Activated T-cell treated with anti-CD3 and anti-CD28 coated beads, Interleukin-2, amount 50 U/mL, for 24 hours (primary cell): ENCODE measurements at places on chromosomes 13 and 19.

DNA sequence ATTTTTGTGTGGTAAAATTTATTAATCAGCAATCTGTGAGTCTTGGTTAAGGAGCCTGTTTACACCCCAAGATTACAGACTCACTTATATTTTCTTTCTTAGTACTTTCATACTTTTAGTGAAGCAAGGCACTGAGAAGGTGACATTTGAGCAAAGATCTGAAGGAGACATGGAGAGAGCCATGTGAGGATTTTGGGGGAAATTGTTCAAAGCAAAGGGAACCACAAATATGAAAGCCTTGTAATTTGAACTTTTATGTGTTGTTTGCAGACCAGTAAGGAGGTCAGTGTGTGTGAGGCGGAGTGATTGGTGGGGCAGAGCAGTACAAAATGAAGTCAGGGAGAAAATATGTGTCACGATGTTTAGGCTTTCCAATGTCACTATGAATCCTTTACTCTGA is 140.7 kb upstream of the KLF12 start:
- DNase-seq = no peak

GRCh38 chr13:104206450-104207044 is 1140.3 kb upstream of the SLC10A2 start:
- no peak for DNase-seq

DNA sequence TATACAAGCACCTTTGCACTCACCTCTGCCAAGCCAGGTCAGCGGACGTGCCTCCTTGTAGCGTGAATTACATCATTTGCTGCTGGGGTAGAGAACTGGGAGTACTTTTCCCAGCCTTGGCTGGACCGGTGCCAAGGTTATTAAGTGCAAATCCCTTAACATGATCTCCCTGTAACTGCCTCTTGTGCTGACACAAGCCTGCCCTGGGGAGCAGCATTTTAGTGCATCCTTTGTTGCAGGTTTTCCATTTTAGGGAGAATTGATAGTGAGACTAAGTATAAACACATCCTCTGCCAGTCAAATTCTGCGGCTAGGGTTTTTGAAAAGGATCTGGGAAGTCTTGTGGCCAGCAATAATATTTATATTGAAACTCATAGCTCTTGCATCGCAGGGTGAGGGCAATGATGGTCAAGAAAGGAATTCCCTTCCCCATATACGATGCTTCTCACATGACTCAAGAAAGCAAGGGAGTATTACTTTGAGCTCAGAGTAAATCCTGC is 32.7 kb upstream of the DCLK1 start:
- no peak for DNase-seq

- no peak for DNase-seq
These were observed 61.1 kb downstream of the GPC5 start for GRCh38 chr13:91459485-91459884.

GRCh38 chr13:95833126-95833525 is 156.2 kb downstream of the DNAJC3 start:
- no peak for DNase-seq

DNA sequence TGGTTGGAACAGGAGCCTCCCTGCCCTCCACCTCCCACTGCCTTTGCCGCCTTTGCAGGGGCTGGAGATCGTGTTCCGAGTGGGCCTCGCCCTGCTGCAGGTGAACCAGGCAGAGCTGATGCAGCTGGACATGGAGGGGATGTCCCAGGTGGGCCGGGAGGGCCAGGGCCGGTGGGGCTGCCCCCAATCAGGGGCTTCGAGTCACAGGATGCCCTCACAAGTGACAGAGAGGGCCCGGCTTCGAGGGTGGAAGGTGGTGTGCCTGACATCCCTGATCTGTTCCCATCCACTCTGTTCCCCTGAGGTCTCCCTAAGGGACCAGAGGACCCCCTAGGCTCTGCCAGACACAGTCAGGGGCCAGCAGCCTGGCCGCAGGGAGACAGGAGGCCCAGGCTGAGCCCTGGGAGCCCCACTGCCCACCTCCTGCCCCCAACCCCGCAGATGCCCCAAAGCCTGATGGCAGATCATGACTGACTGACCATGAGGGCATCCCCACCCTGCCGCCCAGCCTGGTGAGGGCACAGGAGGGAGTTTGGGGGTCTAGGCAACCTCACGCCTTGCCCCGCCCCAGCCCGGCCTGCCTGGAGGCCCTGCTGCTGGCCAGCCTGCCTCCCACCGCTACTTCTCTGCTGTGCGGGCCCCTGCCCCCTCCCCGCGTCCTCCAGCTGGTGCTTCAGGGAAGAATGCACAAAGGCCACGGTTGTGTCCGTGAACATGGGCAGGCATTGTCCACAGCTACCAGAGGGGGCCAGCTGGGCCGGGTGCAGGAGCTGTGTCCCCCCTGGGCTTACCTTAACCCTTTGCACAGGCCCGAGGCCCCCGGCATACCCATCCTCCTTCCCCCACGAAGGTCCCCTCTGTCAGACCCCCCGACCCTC is 21.8 kb downstream of the EVI5L start:
- no peak for DNase-seq

GRCh38 chr19:22052644-22053013 is 345 bp downstream of the ZNF257 start:
- DNase-seq = no peak

DNA sequence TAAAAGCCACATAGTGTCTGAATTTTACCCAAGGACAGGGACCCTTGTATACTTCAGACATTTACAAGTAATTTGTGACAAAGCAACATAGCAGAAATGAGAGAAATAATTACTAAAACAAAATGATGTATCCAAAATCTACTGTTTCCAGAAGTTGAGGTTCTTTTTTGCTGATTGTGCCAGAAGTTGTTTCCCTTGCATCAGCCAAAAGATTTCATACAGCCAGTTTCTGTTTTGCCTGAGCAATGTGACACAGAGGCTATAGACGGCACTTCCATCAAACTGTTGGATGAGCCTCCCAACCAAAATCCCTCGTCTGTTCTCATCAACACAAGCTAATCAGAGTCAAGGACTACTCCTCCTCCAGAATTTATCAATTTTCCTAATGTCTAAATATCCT is 913.2 kb upstream of the GPC6 start:
- no peak for DNase-seq

GRCh38 chr13:113874579-113875428 is 10.9 kb upstream of the GAS6 start:
- DNase-seq = no peak

DNA sequence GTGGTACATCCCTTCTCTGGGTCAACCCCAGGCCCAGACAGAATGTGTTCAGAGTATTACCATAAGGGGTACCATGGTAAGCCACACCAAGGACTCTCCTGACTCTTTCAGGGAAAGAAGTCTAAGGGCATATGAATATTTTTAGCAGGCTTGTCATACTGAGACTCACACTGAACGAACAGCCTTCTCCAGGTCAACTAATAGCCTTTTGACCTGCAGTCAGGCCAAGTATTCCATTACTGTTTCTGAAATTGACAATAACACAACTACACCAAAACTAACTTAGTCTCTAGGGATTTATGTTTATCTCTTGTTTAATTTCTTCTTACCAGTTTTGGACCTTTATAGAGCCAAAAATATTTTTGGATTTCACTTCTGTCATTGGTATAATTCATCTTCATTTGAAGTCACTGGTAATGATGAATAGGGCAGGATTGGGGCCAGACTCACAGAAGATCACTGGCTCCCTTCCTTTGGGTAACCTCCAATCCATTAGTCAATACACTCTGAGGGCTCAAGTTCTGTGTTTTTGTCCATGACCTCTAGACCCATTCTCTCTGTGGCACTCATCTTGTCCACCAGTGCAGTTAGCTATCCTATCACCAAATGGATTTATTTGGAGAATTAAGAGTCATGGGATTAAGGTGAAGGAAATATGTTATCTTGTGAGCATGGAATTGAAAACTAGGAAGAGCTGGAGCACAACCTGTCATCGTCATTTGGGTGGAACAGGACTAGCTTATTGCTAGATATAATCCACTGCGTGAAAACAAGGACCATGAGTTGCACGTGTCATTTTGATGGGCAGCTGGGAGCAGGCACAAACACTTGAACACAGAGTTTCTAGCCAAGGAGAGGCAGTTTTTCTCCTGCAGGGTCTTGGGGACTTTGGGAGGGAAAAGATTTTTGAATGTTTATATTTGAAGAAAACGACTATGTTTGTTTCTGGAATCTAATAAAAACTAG is 313.3 kb downstream of the DCLK1 start:
- DNase-seq = no peak

- DNase-seq = peak; percentile 85
These were observed 6.9 kb downstream of the PKN1 start for GRCh38 chr19:14440049-14440448.

GRCh38 chr19:29771708-29772414 is 39.9 kb upstream of the CCNE1 start:
- peak; percentile 42 for DNase-seq

DNA sequence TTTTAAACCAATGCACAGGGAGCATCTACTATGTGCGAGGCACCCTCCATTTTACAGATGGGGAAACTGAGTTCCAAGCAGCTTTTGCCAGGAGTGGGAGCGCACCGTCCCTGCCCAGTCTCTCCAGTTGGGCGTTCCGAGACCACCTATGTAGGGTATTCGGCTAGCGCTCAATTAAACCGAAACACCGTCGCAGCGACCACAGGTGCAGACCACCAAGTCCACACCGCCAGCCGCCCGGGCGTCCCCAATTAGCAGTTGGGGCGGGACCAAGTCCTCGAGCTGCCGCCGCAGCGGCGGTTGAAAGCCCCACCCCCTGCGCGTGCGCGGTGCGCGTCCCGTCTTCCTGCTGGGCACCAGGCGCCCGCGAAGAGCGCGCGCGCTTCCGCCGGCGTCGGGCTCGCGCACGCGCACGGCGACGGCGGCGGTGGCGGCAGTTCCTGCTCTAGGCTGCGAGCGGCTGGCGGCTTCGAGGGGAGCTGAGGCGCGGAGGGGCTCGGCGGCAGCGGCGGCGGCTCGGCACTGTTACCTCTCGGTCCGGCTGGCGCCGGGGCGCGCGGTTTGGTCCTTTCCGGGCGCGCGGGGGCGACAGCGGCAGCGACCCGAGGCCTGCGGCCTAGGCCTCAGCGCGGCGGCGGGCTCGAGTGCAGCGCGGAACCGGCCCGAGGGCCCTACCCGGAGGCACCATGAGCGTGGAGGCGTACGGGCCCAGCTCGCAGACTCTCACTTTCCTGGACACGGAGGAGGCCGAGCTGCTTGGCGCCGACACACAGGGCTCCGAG is at the start of gene UPF1:
Gene UPF1 (plus strand): TSS at position 436 of the 782 bp plus-strand sequence. CDS start 251 bp downstream, at position 687.
- peak; percentile 94 for DNase-seq

- no peak for DNase-seq
These were observed 18.7 kb downstream of the ACTN4 start for GRCh38 chr19:38665950-38666662.

DNA sequence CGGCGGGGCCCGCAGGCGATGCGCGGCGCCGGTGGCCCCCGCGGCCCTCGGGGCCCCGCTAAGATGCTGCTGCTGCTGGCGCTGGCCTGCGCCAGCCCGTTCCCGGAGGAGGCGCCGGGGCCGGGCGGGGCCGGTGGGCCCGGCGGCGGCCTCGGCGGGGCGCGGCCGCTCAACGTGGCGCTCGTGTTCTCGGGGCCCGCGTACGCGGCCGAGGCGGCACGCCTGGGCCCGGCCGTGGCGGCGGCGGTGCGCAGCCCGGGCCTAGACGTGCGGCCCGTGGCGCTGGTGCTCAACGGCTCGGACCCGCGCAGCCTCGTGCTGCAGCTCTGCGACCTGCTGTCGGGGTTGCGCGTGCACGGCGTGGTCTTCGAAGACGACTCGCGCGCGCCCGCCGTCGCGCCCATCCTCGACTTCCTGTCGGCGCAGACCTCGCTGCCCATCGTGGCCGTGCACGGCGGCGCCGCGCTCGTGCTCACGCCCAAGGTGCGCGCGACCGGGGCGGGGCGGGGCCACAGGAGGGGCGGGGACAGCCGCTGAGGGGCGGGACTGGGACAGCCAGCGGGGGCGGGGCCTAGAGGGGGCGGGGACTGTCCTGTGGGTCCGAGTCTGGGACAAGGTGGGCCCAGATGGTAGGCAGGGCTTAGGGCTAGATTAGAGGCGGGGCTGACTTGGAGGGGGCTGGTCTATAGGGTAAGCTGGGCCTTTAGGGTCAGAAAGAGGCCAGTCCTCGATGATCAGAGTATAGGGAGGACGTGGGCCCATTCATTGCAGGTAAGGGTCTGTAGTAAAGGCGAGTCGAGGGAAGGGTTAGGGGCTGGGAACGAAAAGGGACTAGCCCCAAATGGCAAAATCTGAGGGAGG is 5.1 kb downstream of the GRIN2D start:
- peak; percentile 93 for DNase-seq

DNA sequence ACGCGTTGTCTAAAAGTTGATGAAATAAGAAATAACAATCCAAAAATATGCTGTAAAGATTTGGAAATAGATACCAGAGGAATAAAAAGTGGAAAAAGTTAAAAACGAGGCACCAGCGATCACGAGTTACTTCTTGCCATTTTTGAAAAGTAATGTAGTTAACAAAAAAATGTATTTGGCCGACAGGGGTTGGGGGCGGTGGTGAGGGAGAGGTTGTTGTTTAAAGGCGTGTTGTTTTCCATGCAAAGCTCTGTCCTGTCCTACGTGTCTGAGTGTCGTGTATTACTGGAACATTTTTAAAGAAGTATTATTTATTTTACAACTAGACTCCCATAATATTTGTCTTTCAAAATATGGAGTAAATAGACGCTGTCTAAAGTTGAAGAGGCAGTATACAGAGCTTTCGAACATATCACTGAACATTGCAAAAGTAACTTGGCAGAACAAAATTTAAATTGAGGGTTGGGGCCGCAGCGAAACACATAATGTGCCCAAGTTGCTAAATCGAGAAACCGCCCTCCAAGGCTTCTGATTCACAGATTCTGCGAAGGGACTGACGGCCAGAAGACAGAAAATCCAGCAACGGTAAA is 823 bp downstream of the FBXO17 start:
- DNase-seq = no peak

DNA sequence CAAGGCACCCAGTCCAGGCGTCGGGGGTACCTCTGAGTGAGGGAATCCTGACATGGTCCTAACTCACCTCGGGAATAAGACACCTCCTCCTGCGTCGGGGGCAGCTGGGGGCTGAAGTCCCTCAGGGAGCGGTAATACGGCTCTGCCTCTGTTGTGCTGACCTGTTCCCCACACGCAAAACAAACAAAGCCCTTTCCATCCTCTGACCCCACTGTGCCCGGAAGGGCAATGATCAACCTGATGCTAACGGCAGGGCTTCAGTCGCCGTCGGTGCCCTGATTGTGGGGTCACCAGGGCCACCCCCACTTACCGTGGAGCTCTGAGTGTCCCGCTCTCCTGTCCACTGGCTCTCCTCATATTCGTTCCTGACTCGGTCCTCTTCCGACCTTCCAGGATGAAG is 18.3 kb upstream of the PRODH2 start:
- no peak for DNase-seq

GRCh38 chr13:49938314-49938713 is 2.2 kb upstream of the SPRYD7 start:
- DNase-seq = no peak

GRCh38 chr19:23314505-23315251 is 64.5 kb upstream of the ZNF724 start:
- no peak for DNase-seq

- peak; percentile 50 for DNase-seq
These were observed 5.6 kb upstream of the ARRDC2 start for GRCh38 chr19:18002347-18002850.

GRCh38 chr19:43667876-43668405 is 2.0 kb downstream of the PLAUR start:
- DNase-seq = no peak

DNA sequence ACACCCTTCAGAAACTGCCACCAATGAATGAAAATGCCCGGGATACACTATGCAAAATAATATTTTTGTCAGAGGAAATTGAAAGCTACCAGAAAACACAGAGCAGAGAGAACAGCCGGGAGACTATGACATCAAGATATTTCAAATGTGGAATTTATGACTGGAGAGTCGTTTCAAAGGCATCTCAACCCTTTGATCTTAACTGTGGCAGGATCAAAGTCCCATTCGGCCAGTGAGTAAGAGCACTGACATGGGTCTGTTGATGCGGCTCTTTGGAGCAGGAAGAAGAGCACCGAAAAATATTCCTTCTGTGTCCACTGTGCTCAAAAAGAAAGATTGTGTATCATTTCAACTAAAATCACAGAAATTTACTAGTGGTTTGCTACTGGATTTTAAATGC is 201.9 kb downstream of the RFC3 start:
- no peak for DNase-seq
